Activated T-helper 2 cell treated with anti-CD3 and anti-CD28 coated beads, Interferon-gamma antibody, Interleukin-2, Interleukin-4, amounts not matched to agents 10 μg/mL and 5 μg/mL and 100 μg/mL, durations not matched to agents 14 hours and 24 hours and 36 hours (primary cell): ENCODE measurements at places on chromosomes 2 and 18.

DNA sequence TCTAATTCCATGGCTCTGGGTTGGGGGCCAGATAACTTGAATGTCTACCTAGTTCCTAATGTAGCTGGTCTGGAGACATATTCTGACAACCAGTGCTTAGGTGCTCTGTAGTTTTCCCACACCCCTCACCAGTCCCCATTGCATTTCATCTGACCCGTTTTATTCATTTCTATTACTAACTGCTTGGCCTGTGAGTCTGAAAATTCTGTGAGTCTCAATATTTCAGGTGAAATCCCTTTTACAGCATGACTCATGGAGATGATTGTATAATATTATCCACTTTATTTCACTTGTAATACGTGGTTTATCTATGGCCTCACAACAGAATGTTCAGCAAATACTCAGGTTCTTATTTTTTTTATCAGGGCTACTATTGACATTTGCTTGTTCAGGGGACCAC is 103.7 kb upstream of the UGP2 start:
- peaks cover 11% of the 10 kb centered on the region for H3K27me3 ChIP-seq
- no peak overlapping the region for H3K4me3 ChIP-seq
- no peaks in the 10 kb centered on the region for H3K4me1 ChIP-seq
- no peak overlapping the region for H3K27ac ChIP-seq
- no peaks in the 10 kb centered on the region for H3K36me3 ChIP-seq
- no peak for DNase-seq

- no peak overlapping the region for H3K4me3 ChIP-seq
- DNase-seq = no peak
- H3K27ac ChIP-seq = no peak overlapping the region
Measured at GRCh38 chr18:75533950-75534349, 106.4 kb upstream of the SMIM21 start.

DNA sequence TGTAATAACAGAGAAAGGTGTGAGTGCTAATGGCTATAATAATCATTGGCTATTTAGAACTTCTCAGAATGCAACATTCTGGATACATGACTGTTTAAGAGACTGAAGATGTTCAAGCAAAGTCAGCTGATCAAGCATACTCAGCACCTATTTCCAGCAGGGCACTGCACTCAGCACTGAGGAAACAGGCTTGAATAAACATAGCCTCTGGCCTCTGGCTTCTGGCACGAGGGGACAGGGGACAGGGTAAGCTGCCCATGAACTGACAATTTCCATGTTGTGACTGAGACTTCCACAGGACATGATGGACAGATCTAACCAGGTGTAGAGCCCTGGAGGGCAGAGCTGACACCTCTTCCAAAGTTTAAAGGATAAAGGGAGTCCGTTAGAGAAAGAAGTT is 1.3 kb downstream of the MARCO start:
- no peak overlapping the region for H3K27ac ChIP-seq
- no peaks in the 10 kb centered on the region for H3K27me3 ChIP-seq
- no peaks in the 10 kb centered on the region for H3K36me3 ChIP-seq

DNA sequence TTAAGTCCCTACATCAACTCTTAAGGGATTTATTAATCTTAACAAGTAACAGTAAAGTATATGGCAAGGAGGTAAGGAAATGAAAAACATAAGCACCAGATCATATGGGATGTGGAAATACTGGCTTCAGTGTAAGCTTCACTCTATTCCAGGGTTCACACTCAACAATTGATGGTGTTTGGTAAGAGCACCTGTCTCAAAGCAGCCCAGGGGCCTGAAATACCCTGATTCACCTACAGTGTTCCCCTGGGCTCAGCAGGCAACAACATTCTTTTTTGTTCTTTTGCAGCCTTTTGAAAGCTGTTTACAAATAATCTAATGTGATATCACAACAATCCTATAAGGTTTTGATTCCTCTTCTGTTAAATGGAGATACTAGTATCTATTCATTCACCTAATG is 1.2 kb upstream of the MLPH start:
- no peaks in the 10 kb centered on the region for H3K36me3 ChIP-seq
- H3K27ac ChIP-seq = no peak overlapping the region
- peaks cover 61% of the 10 kb centered on the region for H3K27me3 ChIP-seq
- no peak for DNase-seq
- H3K4me1 ChIP-seq = no peaks in the 10 kb centered on the region
- H3K4me3 ChIP-seq = no peak overlapping the region

DNA sequence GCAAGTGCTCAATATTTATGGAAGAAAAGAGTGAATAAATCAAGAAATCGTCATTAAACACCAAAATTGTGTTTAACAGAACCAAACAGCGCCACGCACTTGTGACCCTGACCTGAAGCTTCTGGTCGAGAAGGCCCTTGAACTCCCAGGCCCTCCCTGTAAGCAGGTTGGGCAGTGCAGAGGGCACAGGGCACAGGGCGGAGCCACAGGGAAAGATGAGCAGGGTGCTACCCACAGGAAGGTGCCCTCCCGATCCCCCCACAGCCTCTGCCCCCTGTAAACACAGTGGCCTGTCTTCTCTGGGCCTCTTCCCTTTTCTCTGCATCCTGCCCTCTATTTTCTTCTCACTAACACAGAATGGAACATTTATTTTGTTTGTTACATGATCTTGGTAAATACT is 16.9 kb upstream of the TUBB6 start:
- H3K4me1 ChIP-seq = peaks cover 1% of the 10 kb centered on the region
- peaks cover 34% of the 10 kb centered on the region for H3K27me3 ChIP-seq
- H3K36me3 ChIP-seq = no peaks in the 10 kb centered on the region

DNA sequence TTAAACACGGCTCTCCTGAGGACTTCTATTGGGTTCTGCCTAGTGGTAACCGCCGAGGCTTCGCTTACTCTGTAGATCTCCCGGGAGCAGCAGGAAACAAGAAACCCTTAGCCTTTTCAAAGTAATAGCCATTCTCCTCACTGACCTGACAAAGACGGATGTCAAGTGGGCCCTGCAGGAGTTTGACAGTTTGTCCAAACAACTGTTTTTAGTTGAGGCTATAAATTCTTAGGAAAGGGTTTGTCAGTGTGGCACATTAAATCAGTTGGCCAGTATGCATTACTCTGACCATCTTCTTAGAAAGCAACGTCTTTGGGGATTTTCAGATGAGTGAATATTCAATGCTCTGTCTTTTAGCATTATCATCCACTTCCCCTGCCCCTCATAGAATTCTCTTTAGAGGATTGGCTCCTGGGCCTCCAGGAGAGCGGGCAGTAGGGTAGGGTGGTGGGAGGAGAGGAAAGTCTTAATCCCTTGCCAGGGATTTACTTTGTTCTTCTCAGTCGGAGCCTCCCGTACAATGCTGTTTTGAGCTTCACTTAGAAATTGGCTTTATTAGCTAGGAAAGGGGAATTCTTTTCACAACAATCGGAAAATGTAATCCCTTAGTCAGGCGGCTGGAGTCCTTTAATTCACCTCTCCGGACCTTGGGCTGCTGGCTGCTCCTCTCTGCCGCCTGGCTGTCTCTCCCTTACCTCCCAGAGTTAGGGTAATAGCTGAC is 13.3 kb upstream of the C18orf32 start:
- no peak overlapping the region for H3K4me3 ChIP-seq
- no peak for DNase-seq
- H3K36me3 ChIP-seq = no peaks in the 10 kb centered on the region
- peaks cover 1% of the 10 kb centered on the region for H3K4me1 ChIP-seq
- no peak overlapping the region for H3K27ac ChIP-seq
